ENCODE measurements at places on chromosomes 4 and X. TPM values are rescaled to one million over a fixed set of nuclear protein-coding genes. Genes with fewer than 3 reads are reported as not detected.

DNA sequence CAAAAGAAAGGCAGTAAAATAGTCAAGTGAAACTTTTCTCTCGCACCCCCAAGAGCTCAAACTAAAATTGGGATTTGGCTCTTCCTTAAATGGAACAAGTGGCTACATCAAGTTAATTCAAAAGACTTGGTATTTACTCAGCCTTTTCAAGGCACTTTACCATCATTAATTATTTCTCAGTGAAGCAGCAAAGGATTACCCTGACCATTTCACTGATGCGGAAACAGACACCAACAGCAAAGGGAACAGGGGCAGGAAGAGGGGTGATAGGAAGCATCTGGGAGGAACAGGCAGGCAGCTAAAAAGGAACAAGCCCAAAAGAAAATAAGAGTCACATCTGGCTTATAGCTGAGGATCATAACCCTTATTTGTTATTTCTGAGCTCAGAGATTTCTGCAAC is 2.7 kb downstream of the SCML2 start:
- DNase-seq = no peak

GRCh38 chr4:124331781-124332180 is 380.8 kb downstream of the ANKRD50 start:
- DNase-seq = no peak

DNA sequence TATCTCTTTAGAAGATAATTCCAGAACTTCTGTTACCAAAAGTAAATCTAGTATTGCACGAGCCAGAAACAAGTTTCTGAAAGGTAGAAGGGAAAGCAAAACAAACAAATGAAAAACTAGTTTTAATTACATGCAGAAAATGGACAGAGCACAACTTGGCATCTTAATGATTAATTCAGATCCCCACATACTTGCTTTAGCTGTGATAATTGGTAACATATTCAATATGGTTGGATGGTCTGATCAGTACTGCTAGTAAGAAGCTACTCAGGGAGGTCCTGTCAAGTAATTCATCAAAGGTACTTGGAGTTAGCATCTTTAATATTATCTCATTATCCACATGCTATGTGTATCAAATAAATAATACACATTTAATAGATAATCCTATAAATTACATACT is 204.3 kb downstream of the TRAM1L1 start:
- DNase-seq = no peak

DNA sequence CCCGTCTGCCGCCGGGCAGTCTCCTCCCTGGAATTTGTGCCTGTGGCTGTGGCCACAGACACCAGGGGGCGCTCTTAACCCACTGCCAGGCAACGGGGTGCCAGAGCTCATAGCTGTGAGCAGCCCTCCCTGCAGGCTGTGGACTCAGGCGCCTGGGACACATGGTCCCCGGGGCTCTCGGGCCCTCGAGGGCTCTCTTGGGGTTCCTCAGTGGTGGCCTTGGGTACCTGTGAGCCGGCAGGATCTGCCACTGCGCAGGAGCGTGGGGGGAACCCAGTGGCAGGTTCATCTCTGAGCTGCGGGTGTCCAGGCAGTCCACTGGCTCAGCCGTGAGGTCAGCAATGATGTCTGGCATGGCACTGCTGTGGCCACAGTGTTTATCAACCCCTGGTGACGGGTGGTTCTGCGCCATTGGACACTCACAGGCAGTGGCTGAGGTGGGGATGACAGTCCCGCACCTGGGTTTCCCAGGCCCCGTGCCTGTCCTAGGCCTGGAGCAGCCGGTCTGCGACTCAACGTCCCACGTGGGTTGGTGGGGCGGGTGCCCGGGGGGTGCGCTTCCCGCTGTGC is 37.2 kb downstream of the PCGF3 start:
- DNase-seq = peak; percentile 48

DNA sequence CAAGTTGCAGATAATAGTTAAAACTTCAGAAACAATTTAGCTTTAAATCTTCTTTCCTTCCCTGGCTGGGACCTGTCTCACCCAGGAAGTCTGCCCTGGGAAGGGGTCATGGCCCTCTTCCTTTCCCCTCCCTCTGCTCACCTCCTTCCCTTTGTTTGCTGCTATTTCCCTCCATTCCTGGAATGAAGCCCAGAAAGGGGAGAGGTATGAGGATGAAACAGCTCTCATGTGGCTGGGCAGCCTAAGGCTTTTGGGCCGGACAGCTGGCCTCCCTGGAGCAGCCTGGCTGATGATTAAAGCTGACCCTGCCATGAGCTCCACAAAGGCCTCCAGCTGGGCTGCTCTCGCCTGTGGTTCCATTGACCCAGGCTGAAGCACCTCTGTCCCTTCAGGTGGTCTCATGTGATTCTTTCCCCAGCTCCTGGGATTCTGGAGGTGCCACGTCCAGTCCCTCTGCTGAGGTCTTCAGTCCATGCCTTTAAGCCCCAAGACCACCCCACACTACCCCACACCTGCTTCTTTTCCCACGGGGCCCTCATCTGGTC is 202.1 kb downstream of the PTTG2 start:
- peak; percentile 49 for DNase-seq

- no peak for DNase-seq
Observed at GRCh38 chrX:121161501-121161933, 114.1 kb downstream of the GLUD2 start.

GRCh38 chrX:71170660-71171059 is 26.0 kb downstream of the NLGN3 start:
- DNase-seq = no peak

- DNase-seq = no peak
Observed at GRCh38 chr4:47882228-47882627, 32.2 kb downstream of the NFXL1 start.

- no peak for DNase-seq
Observed at GRCh38 chr4:57442831-57443291, 332.7 kb upstream of the IGFBP7 start.

DNA sequence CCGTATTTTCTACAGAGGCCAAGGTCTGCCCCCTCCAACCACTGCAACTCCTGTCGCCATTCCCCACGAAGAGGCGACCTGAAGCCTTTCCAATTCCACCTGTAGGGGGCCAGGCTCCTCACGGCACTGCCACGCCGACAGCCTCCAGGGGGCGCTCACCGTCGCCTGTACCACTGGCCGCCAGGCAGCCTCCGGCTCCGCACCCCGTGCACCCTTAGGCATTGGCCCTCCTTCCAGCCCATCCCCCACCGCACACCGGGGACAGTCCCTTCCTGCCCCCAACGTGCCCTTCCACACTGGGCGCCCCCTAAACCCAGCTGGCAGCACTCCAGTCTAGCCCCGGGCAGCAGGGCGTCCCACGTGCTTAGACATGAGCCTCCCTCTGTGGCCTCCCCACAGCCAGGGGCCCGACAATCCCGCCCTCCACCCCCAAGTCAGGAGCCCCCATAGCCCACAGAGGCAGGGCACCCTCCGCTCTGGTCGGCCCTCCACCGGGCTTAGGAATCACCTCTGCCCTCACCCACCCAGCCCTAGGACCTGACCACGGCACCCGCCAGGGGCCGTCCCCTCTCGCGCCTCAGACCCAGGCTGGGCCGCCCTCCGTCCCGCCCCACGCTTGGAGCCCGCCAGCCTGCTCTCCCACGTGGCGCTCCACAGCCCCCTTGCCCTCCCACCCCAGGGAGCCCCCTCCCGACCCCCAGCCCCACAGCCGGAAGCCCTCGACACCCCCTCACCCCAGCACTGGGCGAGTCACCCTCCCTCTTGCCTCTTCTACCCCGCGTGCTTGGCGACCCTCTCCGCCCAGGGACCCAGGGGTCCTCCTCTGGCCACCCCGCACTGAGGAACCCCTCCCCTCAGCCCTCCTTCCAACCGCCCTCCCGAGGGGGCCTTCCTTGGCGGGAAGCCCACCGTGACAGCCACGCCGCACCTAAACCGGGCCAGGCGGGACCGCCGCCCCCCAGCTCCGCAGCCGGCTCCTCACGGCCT is 711 bp downstream of the PNMA6E start:
- DNase-seq = no peak

- no peak for DNase-seq
Observed at GRCh38 chrX:105636667-105637066, 185.7 kb upstream of the NRK start.

GRCh38 chrX:47272013-47272408 is 39.2 kb downstream of the USP11 start:
- no peak for DNase-seq

DNA sequence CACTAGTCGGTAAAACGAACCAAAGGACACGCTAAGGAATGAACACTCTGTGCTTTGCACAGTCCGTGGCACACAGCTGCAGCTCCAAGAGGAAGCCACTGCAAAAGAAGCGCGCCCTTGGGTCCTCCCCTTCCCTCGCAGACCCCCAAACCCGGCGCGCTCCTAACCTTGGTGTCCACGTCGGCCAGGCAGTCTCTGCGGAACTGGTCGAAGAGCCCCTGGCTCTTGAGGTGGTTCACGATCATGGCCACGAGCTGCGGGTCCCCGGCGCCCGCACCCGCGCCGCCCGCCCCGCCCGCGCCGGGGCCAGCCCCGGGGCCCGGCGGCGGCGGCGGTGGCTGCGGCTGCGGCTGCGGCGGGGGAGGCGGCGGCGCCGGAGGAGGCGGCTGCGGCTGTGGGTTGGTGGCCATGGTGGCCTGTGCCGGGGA is 333 bp downstream of the BOD1L1 start:
- DNase-seq = no peak

GRCh38 chr4:101993842-101994775 is 203.6 kb downstream of the BANK1 start:
- DNase-seq = no peak

GRCh38 chr4:117491516-117491915 is 406.1 kb upstream of the TRAM1L1 start:
- DNase-seq = no peak

- DNase-seq = no peak
Observed at GRCh38 chr4:125838924-125839323, 524.2 kb downstream of the FAT4 start.

DNA sequence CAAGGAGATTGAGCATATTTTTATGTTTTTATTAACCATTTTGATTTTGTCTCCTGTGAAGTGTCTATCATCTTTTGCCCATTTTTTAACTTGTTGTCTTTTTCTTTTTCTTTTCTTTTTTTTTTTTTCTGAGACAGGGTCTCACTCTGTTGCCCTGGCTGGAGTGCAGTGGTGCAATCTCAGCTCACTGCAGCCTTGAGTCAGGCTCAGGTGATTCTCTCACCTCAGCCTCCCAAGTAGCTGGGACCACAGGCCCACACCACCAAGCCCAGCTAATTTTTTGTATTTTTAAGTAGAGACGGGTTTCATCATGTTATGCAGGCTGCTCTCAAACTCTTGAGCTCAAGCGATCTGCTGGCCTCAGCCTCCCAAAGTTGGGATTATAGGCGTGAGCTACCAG is 4.6 kb upstream of the ADD1 start:
- DNase-seq = no peak

DNA sequence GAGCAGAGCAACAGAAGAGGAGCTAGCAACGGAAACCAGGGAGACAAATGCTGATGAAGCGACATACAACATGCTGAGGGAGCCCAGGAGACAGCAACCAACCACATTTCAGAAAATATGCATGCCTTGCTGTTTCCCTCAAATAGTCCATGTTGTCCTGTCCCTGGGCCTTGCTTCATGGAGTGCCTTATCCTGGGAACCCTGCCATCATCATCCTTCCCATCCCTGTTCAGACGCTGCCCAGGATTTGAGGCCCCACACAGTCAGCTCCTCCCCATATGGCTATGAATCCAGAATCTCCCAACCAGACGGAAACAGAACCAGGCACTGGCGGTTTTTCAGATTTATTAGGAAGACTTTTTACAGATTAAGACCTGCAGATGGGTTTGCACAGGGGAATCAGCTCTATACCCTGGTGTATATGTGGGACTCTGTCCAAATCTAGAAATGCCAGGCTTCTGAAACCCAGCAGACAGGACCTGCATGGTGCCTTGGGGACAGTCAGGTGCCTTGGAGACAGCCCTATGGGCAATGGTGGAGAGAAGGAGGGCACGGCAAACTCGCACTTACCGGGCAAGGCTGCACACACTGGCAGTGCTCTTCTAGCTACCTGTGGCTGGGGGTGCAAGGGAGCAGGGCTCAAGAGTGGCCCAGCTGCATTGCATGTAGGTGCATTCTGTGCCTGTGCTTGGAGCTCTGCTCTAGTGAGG is 199.7 kb upstream of the MAMLD1 start:
- no peak for DNase-seq

DNA sequence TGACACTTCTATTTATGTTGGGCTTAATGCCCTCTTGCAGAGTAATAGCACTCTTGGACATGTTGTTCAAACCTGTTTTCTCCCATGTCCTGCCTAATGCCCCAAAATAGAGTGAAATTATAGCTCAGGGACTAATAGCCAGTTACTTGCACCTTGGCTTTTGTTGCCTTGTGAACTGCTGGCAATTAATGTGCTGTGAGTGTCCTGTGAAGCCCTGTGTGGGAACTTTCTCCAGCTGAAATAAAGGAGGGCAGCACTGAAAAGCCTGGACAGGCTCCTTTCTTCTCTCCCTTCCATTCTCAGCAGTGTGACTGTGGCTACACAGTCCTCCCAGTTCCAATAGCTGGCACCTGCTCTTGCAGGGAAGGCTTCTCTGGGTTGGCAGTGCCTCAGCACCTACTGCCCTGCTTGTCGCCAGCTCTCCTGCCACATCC is 72.4 kb downstream of the DCLK2 start:
- no peak for DNase-seq

- peak; percentile 39 for DNase-seq
Observed at GRCh38 chr4:76984127-76984526, 34.6 kb downstream of the SEPTIN11 start.

GRCh38 chr4:55184600-55185523 is 59.5 kb upstream of the KDR start:
- peak; percentile 42 for DNase-seq

DNA sequence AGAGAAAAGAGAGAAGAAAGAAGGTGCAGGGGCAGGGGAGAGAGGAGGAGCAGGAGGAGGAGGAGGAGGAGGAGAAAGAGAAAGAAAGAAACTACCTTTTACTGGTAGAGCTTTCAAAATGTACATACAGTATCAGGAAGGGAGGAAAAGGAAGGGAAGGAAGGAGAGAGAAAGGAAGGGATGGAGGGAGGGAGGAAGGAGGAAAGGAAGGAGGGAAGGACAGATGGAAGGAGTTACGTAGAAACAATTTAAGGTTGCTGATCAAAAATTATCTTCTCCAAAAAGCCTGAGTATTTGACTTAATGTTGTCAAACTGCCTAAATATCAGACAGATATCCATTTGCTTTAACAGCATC is 13.4 kb downstream of the TBC1D9 start:
- no peak for DNase-seq

DNA sequence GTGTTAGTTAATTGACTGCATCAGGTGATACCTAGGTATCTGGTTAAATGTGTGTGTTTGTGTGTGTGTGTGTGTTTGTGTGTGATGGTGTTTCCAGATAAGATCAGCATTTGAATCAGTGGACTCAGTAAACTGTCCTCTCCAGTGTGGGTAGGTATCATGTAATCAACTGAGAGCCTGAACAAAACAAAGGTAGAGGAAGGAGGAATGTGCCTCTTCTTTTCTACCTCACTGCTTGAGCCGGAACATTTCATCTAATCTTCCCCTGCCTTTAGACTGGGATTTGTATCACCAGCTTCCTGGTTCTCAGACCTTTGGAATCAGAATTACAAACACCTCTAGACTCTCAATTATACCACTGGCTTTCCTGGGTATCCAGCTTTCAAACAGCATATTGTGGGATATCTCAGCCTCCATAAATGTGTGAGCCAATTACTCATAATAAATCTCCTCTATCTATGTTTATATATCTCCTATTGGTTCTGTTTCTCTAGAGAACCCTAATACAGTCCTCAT is 120.5 kb downstream of the TBCK start:
- DNase-seq = no peak

GRCh38 chrX:38902972-38903492 is 101.8 kb downstream of the MID1IP1 start:
- no peak for DNase-seq

Gene ZIC3
- total RNA-seq = not detected

Gene RHOXF1
- total RNA-seq = not detected

Gene ABCG2
- total RNA-seq = 54.3 TPM

Gene CT45A10
- not detected for total RNA-seq

Gene RPS6KA6
- total RNA-seq = 13.1 TPM

Gene NPY5R
- total RNA-seq = not detected

Gene KIF4A
- total RNA-seq = not detected
